GM12892 (cell line): ENCODE measurements at places on chromosomes 5 and 9.

DNA sequence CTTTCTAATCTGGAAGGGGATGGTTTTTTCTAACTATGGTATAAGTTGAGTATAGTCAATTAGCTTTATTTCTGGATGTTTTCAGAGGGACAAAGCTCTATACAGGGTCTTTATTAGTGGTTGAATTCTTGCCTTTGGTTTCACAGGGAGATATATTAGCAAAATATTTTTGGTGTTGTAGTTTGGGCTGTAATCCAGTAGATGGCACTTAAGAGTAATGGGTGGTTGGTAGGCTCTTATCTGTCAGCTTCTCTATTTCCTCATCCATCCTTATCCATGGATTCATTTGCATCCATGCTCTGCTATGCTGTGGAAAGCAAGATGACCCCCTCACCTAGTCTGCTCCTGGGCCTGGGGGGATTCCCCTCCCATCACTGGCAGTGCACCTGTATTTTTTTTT, 363.6 kb upstream of the CYLC2 start:
- no peak for DNase-seq

DNA sequence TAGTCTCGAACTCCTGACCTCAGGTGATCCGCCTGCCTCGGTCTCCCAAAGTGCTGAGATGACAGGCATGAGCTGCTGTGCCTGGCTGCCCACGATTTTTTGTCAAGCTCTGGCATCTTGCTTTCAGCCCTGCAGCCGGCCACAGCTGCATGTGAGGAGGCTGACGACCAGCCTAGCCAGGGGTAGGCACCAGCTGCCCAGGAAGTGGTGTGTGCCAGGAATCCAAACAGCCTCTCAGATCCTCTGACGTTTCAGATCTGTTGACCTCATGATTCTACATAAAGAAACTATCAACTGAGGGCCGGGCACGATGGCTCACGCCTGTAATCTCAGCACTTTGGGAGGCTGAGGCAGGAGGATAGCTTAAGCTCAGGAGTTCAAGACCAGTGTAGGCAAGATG, 19.0 kb downstream of the DYNC2I2 start:
- DNase-seq: no peak

DNA sequence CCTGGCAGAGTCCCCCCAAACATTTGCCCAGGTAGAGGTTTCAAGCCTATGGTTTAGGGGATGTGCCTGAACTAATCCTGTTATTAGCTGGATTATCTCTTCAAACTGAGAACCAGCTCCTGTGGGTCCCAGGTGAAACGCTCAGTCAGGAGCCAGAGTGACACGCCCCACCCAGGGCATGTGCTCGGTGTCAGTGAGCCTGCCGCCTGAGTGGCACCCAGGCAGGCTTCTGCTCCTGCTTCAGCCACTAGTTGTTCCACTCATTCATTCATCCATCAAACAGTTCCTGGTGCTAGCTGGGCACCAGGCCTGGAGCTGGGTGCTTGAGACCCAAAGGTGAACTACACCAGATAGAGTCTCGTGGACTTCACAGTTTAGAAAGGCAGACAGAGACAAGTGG, 129.4 kb upstream of the PITX1 start:
- DNase-seq: no peak

- no peak for DNase-seq
These were observed 56.2 kb upstream of the TRAF1 start for GRCh38 chr9:120982836-120983235.

DNA sequence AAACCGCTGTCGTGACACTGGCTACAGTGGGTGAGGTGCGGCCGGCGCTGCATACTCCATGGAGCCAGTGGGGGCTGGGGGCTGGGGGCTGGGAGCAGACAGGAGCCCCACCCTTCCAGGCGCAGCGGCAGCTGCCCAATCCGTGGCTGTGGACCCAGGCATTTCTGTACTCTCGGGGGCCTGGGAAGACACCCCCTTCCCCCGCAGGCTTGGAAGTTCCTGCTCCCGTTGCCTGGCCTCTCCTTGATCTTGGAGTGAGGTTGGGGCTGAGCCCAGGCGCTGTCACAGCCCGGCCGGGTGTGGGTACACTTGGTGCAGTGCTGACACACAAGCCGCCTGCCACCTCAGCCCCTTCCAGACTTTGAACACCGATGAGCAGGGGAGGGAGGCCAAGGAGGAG, 27.7 kb upstream of the GGTA1 start:
- DNase-seq: no peak

DNA sequence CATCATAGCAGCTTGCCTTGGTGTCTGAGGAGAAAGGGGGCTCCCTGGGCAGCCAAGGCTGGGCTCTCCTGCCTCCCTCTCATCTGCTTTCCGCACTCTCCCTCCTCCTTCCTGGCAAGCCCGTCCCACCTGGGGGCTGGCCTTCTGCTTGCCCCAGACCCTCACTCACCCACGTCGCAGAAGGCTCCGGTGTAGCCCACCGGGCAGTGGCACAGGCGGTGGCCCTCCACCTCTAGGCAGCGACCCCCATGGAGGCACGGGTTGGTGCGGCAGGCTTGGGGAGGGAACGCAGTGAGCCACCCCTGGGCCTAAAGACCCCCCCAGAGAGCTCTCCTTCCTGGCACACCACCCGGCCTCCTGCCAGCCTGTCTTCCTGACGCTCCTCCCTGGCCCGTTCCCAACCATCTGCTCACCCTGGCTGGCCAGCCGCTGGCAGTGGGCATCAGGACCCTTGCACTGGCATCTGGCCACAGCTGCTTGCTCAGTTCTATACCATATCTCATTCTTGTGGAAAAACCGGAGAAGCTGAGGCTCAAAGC, 4.2 kb upstream of the PFN3 start:
- no peak for DNase-seq

GRCh38 chr5:6868171-6868570, 154.9 kb downstream of the TENT4A start:
- DNase-seq: no peak

DNA sequence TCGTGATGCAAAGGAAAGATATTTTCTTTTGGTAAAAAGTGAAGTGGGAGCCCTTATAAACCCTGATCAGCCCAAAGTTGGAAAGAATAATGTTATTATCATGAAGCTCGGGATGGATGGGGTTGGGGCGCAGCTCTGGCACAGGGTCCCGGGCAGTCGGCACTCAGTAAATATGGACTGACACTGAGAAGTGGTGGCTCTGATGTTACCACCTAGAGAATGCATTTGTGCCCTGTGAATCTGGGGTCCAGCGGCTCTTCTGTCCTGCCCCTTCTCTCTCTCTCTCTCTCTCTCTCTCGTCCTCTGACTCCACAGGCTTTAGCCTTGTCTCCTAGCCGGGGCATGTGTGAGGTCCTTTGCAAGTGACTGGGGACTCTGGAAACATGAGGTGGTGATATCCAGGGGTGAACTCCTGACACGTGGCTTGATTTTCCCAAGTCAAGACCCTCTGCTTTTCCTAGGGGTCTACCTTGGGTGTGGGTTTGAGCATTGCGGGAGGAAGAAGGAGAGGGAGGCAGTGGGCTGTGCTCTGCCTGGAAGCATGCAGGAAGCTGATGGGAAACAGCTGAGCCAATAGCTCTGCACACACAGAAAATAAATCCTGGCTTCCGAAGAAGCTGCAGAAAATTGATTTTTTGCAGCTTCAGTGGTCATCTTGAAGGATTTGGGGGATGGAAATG, 162.7 kb downstream of the MACROH2A1 start:
- DNase-seq: no peak

- DNase-seq: no peak
These were observed 31.0 kb downstream of the UGT3A2 start for GRCh38 chr5:36035696-36036095.

DNA sequence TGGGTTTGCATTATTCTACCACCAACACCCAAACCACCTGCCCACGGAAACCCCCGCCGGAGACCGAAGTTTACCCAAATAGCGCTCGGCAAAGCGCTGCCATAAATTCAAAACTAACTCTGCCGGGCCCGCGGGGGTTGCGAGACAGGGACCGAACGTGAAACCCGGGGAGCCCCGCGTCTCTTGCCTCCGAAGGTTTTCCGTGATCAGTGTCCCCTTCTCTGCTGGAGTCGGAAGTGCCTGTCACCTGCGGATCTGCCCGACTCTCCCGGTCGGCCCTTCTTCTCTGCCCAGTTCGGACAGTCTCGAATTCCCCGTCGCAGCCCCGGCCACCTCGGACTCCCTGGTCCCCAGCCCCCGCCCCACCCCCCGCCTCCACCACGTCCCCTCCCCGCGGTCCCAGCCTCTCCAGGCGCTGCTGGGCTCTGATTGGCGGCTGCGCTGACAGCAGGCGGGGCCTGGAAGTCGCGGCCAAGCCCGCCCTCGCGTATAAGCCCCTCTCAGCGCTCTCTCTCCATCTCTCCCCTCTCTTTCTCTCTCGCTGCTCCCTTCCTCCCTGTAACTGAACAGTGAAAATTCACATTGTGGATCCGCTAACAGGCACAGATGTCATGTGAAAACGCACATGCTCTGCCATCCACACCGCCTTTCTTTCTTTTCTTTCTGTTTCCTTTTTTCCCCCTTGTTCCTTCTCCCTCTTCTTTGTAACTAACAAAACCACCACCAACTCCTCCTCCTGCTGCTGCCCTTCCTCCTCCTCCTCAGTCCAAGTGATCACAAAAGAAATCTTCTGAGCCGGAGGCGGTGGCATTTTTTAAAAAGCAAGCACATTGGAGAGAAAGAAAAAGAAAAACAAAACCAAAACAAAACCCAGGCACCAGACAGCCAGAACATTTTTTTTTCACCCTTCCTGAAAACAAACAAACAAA, at the start of gene RORB:
Gene RORB (plus strand): TSS at position 517 of the 929 bp plus-strand sequence. CDS start 642 bp downstream, outside the sequence.
- peak; percentile 57 for DNase-seq

DNA sequence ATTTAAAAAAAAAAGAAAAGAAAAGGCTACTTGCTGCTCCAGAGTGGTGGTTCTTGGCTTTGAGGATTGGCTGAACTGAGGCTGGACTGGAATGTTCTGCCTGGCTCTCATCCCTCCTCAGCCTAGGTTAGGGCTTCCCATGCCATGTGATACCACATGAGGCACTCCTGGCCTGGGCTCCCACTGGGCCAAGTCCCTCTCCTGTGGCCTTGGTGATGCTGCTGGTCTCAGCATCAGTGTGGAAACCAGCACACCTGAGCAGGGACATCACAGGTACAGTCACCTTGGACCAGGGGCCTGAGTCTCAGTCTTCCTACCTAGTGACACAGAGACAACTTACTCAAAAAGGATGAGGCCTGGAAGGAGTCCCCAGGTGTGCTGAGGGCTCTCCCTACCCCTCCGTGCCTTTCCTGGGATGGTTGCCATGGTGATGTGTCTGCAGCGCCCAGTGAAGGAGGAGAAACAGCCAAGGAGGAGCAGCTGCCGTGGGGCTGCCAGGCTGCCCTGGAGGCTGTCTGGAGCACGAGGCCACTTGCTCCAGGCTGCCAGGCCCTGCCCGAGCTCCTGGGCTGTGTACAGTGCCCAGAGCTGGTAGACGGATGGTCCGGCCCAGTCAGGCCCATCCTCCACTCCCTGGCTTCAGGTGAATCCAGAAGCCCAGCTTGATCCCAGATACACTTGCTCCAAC, 71.0 kb downstream of the WNK2 start:
- DNase-seq: no peak

GRCh38 chr5:43390471-43390870, 21.7 kb downstream of the CCL28 start:
- DNase-seq: no peak

DNA sequence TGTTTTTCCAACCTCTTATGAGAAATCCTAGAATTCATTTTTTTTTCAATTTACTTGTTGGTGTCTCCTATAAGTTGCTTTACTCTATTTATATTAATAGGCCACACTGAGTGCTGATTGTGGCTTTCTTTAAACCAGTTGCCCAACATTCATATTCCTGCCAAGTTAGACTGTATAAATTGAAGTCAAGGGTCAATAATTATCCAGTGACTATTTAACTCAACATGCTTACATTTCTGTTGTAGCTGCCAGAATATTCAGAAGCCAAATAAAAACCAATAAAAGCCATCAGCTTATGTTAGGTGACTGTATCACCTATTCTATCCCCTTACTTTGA, 169.0 kb downstream of the PTPRD start:
- no peak for DNase-seq

- DNase-seq: no peak
These were observed 199.7 kb downstream of the BNC2 start for GRCh38 chr9:16670791-16671190.

GRCh38 chr5:54757541-54757940, 227.9 kb downstream of the ESM1 start:
- DNase-seq: no peak

DNA sequence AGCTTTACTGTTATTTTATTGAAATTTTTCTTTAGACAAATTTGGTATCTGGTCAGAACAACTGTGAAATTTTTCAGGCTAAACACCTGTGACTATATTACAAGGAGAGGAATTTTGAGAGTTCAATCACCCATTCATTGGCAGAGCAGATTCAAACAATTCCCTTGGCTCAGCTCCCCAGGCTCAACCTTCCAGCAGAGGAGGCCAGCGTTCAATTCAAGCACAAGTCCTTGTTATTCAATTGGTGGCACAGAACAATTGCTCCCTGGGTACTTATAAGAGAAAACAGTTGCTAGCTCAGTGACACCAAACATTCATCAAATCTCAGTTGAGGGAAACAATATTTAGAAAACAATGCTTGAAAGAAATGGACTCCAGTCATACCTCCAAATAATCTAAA, 83.3 kb downstream of the SUSD1 start:
- no peak for DNase-seq

GRCh38 chr9:32350682-32351081, 33.8 kb upstream of the ACO1 start:
- no peak for DNase-seq

- DNase-seq: no peak
These were observed 58.4 kb downstream of the DAPK1 start for GRCh38 chr9:87556039-87556438.

GRCh38 chr5:10489810-10490426, 48.2 kb downstream of the ROPN1L start:
- peak; percentile 43 for DNase-seq

- DNase-seq: peak; percentile 10
These were observed 13.3 kb upstream of the NKD2 start for GRCh38 chr5:995318-995717.
